ENCODE measurements at places on chromosomes 1 and 21.
A peak's percentile ranks its signal among the peaks of the same experiment; 100 is the strongest.

GRCh38 chr1:32106663-32107275 is 1.1 kb upstream of the KPNA6 start:
- no peak for DNase-seq

DNA sequence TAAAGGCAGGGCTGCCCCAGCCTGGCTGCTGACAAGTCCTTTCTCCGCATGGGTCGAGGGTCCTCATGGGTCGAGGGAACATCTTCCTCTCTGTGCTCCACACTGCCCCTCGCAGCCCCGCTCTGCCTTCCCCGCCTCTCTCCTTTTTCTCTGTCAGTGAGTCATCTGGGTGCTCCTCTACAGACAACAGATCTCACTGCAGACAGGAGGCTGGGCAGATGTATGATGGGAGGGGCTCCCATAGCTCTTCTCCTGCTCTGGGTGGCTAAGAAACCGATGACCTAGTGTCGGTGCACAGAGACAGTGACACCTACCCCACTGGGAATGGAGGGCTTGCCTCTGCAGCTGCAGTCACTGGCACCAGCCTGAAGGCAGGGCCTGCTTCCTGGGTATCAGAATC is 5.5 kb downstream of the KCNA10 start:
- no peak for DNase-seq

DNA sequence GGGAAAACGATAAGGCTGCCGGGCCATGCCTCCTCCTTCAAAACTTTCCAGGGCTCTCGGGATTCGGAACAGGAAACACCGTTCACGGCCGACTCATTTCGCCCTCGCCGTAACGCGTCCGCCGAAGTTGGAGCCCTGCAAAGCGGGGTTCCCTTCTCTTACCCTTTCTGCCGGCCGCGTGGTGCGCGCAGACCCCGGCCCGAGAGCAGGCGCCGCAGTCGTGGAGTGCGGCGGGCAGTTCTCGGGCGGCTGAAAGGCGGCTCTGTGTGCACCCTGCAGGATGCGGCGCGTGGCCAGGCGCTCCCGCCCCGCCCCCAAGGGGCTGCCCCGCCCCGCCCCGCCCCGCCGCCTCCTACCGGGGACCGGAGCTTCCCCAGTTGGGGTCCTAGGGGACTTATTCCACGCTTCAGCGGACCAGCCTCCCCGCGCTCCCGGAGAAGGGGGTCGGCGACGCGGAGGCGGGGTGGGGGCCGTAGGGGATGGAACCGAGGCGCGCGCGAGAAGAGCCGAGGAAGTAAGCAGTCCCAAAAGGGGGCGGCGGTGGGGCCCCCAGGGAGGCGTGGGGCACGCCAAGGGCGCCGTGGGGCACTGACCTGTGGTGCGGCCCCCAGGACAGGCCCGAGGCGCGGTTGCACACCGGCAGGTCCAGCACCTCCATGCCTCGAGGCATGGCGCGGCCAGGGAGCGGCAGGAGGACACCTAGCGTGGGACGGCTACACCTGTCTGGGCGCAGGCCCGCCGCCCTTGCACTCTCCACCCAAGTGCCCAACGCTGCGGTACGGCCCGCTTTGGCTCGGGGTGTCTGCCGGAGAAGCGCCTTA is at the start of gene MCOLN2:
Gene MCOLN2 (minus strand): TSS at position 268 of the 821 bp plus-strand sequence. CDS start 241 bp downstream, at position 27.
- peak; percentile 56 for DNase-seq

- no peak for DNase-seq
Measured at GRCh38 chr1:201714542-201715329, 114.2 kb upstream of the IPO9 start.

DNA sequence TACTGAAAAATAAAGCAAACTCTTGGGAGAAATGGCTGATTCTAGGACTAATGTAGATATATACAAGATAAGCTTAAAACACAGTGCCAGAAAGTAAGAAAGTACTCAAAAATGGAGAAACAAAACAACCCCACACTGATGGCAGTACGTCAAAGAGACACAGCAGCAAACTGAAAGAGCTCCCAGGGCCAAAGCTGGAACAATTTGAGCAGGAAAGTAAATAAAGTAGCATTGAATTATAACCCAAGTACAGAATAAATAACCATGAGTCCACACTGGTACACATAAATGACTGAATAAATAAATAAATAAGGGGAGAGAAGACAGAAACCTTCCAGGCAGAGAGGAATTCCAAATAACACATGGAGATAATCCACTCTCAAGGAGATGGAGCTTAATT is 120.9 kb downstream of the GLUL start:
- DNase-seq = no peak

- peak; percentile 79 for DNase-seq
Measured at GRCh38 chr1:167715157-167715999, 6.4 kb upstream of the MPZL1 start.

DNA sequence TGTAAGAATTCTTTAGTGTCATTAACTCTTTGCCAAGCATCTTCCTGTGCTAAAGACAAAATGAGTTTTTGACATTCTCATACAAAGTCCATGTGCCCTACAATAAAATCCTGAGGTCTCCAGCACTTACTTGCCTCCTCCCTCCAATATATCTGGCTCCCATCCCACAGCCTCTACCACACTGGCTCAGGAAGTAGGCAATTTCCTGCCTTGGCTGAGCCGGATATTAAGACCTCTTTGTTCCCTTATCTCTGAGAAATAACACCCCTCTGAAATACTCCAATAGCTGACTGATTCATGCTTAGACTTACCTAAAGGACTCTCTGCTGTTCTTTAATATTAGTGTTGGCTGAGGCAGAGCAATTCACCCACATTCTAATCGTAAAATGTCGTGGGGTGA is 37.6 kb upstream of the GORAB start:
- no peak for DNase-seq

DNA sequence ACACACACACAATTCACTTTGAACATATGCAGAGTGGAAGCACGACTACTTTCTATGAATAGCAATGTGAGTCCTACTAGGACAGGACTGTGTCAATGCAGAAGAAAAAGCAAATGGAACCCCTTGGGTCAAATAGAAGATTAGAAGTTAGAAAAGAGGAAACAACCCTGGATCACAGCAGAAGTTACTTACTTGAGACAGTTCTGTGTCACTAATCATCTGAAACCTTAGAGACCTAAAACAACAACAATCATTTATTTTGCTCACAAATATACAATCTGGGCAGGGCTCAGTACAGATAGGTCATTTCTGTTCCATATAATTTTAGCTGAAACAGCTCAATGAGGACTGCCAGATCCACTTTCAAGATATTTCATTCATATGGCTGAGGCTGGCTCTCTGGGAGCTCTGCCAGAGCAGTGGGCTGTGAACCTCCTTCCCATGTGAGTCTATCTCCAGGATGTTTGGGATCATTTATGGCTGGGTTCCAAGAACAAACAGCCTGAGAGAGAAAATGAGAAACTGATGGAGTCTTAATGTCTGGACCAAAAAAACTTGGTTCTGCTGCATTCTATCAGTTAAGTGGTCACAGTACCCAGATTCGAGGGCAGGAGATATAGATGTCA is 42.5 kb upstream of the IL10 start:
- DNase-seq = no peak

DNA sequence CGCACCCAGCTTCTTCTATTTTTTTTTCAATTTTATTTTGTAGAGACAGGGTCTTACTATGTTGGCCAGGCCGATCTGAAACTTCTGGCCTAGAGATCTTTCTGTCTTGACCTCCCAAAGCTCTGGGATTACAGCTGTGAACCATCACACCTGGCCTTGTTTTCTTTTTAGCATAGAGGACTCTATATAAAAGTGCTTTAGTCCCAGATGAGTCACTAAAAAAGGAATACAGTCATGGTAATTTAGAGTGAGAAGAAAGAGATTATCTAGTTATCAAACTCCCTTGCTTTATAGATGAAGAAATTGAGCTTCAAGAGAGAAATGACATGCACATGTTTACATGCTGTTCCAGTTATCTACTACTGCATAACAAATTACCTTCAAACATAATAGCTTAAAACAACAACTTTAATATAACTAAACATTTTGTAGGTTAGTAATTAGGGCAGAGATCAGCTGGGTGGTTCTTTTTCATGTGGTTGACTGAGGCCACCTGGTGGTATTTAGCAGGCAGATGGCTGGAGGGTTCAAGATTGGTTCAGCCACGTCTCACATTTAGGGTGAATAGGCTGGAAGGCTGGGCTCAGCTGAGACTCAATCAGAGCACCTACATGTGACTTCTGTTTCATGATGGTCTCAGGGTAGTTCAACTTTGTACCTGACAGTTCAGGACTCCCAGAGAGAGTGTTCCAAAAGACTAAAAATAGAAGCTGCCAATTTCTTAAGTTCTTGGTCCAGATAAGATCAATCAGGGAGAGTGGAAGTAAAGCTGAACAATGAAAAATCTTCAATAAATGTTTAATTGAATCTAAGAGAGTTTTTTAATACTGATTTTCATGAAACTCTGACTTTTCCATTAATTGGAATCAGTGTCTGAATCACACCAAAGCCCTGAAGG is 16.9 kb upstream of the MTF2 start:
- DNase-seq = peak; percentile 7

DNA sequence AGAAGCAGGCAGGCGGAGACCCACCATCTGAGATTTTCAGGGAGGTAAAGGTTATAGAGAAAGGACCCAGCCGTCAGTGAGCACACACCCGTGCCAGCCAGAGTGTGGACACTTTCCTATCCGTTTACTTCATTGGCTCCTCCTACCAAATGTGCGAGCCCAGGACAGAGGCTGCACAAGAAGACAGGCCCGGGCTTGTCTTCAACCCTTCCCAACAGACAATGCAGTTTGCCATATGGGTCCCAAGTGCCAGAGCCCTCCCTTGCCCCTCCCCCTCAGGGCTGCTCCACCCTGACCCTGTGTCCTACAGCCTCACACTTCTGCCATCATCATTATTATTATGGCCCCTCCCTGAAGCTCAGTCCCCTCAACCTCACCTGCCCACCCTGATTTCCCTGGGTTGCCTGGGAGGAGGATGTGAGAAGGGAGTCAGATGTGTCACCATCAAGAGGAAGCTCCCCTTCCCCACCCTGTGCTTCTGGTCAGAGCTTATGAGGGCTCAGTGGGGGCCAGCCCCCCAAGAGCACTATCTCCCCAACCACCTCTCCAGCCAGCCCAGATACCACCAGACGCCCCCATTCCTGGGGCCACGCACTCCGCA is 9.4 kb downstream of the LAPTM5 start:
- no peak for DNase-seq

DNA sequence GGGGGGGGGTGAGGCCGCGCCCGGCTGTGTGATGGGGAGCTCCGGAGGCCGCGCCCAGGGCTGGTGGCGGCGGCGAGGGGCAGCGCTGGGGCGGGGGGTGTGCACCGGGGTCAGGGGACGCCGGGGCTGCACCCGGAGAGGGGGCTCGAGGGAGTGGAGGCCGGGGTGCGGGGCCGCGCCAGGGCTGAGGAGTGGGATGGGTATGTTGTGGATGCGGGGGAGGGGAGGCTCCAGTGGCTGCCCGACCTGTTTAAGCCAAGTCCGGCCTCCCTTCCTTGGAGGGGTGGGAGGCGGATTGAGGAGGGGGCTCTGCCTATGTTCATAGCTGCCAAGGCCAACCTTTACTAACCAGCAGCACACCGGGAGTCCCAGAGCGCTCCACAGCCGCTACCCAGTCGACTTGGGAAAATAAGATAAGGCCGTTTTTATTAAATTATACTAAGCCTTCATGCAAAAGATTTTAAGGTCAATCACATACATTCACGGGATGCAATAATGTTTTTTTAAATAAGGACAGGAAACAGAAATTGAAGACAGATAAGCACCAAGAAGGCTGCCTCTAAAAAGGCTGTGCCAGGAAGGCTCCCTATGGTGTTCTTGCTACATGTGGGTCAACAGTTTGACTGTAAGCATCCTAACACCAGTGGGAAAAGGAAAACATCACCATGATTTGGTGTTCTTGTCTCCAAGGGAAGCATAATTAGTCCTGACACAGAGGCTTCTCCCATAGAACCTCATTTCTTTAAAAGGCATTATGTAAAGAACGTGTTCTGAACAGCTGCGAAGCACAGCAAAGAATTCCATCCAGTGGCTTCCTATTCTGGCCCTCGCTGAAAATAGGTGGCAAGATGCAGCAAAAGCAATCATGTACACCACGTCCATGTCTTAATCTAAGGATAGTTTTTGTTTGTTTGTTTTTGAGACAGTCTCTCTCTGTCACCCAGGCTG is 626 bp upstream of the HLCS start:
- no peak for DNase-seq

DNA sequence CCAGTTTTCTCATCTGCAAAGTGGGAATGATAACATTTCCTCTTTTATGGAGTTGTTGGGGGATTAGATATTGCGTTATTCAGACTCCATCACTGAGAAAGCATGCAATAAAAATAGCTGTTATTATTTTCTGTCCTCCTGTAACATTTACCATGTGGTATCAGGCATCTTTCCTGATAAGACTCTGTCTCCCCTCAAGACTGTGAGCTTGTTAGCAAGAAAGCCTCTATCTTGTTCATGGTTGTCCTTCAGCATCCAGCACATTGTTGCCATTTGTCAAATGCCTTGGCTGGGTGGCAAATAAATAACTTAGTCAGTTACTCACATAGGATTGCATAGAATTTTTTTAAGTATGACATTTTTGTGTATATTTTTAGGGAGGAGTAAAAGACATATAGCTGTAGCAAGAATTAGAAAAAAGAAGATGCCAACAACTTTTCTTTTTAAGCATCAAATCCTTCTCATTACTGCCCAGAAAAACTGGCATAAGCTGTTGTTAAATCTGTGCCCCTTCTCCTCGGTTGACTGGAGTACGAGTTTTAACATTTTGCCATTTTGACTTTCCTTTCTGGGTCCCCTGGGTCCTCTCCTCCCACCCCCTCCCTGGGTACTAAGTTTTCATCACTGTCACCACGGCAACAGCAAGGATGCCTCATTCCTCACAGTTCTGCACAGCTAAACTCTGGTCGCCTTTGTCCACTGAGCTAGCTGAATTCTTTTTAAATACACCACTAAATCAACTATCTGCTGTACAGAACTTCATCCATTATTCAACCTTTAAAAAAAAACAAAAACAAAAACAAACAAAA is 1.0 kb upstream of the JAM2 start:
- no peak for DNase-seq

DNA sequence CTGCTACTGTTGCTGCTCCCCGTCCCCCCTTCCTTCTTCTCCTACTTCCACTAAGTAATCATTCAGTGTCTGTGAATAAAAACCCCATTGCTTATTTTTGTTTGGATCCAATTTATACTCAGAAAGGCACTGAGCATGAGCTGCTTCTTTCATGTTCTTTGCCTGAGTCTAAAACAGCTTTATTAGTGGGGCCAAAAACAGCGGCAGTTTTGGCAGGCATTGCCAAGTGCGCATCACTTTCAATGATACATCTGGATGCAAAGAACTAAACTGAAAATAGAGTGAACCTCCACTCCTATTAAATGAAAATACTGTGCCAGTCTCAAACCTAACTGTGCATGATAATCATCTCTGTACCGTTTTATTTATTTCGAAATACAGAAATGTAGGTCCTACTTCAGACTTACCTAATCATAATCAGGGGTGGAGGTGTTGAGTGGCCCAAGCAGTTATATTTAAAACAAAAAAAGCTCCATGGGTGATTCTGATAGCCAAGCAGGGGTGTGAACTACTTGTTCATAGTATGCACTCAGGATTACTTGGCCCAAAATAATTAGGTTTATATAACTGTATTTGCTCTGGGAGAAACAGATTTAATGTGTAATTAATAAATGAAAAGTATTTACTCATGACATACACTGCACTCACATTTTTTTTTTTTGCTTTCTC is 48.4 kb downstream of the NEK7 start:
- DNase-seq = no peak

GRCh38 chr1:38686167-38686926 is 173.2 kb downstream of the RRAGC start:
- no peak for DNase-seq

All from stimulated activated naive CD4-positive, alpha-beta T cell treated with Interleukin-2 at 50 U/mL for 16 hours (primary cell).